Ureter (tissue), 1 donor: ENCODE measurements at places on chromosomes 11 and 22. TPM values are rescaled to one million over a fixed set of nuclear protein-coding genes. Genes with fewer than 3 reads are reported as not detected.
A peak's percentile ranks its signal among the peaks of the same experiment; 100 is the strongest.

OR4A5 gene
- total RNA-seq = not detected

PAMR1 gene
- total RNA-seq = 14.7 TPM

OR51E2 gene
- total RNA-seq = 7.4 TPM

NAALAD2 gene
- total RNA-seq = 4.8 TPM

PLAAT5 gene
- 2.1 TPM for total RNA-seq

SPTBN2 gene
- total RNA-seq = 33.7 TPM

DNA sequence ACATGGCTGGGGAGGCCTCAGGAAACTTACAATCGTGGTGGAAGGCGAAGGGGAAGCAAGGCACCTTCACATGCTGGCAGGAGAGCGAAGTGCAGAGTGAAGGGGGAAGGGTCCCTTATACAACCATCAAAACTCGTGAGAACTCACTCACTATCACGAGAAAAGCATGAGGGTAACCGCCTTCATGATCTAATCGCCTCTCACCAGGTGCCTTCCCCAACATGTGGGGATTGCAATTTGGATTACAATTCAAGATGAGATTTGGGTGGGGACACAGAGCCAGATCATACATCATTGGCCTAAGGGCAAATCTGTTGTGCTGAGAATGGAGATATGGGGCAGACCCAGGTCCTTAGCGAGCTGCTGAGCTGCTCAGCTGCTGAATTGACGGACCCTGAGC, 13.1 kb downstream of the C1QTNF6 start:
- DNase-seq = no peak

GRCh38 chr22:36285545-36285944, 32.6 kb downstream of the APOL1 start:
- no peak for DNase-seq

DNA sequence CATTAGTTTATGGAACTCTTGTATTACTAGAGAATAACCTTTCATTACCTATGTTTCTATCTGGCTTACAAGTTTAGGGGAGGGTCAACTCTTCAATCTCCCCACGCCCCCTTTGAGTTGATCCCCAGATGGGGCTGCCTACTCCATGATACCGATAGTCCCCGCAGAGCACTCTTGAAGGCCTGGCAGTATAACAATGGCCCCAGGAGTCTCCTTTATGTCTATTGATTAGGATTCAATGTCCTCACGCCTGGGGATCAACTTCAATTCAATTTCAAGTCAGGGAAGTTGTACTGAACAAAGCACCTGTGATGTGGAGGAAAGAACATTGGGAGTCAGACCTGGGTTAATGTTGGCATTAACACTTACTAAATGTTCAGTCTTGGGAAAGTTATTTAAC, 520.2 kb downstream of the METTL15 start:
- no peak for DNase-seq

GRCh38 chr11:94128291-94128745, 323 bp upstream of the PANX1 start:
- DNase-seq = no peak

DNA sequence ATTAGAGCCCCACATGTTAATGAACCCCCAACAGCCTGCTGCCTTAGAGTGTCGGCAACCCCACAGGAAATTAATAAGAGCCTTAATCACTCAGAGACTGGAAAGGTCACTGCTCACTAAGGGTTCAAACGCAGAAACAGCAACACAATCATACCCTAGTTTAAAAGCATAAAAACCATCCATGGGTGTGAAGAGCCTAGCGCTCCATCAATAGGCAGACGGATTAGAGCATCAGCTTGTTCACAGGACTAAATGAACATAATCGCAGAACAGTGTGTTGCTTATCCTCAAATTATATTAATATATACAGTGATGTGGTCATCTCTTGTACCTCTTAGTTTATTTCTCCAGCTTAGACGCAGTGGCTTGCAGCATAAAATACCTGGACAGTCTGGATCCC, 720.7 kb downstream of the OPCML start:
- DNase-seq = no peak

DNA sequence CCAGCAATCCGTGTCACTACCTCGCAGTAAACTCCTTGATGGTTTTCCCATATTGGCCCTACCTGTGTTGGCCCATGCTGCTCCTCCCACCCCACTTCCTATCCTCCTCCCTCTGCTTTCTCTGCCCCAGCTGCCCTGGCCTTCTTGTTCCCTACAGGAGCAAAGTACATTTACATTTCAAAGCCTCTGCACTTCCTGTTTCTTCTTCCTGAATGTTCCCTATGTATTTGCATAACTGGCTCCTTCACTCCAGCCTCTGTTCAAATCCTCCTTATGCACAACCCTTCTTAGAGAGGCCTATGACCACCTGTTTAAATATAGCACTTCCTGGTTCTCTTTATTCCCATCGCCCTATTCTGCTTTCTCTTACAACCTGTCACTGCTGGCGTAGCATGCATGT, 62.2 kb downstream of the PARVA start:
- DNase-seq = no peak

DNA sequence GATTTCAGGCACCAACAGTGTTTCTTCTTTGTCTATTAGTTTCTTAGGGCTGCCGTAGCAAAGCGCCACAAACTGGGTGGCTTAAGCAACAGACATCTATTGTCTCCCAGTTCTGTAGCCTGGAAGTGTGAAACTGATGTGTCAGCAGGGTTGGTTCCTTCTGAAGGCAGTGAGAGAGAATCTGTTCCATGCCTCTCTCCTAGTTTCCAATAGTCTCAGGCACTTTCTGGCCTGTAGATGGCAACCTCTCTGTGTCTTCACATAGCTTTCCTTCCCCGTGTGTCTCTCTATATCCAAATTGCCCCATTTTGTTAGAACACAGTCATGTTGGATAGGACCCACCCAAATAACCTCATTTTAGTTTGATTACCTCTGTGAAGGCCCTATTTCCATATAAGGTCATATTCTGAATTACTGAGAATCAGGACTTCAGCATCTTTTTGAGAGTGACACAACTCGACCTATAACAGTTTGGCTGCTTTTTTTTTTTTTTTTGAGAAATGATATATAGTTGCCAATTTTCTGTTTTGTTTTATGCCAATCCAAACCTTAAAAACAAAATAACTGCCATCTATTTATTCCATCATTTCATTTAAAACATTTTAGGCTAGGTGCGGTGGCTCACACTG, 108.2 kb downstream of the SLC36A4 start:
- no peak for DNase-seq

DNA sequence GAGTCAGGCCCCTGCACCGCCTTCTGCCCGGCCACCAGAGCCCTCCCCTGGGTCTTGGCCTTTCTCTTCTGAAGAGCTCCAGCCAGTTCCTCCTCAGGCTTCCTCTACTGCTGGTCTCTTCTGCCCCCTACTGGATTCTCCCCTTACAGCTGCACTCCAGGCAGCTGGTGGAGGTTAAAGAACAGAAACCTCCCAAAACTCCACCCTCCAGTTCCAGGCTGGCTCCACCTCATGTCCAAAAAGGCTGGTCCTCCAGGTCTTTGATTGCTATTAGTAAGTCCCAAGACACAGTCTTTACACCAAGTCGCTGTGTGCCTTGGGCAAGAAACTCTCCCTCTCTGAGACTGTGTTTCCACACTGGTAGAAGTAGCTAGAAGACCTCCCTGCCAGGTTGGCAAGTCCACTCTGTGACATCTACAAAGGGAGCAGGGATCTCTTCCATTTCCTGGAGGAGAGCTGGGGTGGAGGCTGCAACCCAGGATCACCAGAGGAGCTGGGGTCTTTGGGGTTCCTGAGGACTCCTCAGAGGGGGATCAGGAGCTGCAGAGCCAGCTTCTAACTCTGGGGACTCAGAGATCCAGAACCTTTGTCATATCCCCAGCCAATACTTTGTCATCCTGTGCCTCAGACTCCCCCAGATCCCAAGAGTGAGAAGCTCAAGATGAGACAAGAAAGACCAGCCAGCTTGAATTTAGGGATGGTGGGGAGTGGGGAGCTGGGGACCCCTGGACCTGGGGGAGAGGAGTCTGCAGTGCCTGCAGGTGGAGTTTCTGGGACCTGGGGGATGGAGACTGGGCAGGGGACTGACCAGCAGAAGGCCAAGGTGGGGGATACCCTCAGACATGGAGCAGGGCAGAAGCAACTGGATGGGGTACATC, 3.4 kb upstream of the IGLL5 start:
- DNase-seq = peak; percentile 62
